ENCODE measurements at places on chromosomes 5 and 9.

- peak; percentile 4 for DNase-seq
Measured at GRCh38 chr9:79763671-79764285, 192.0 kb downstream of the TLE4 start.

GRCh38 chr5:135140446-135141204, 106.6 kb upstream of the PITX1 start:
- peak; percentile 25 for DNase-seq

- peak; percentile 56 for DNase-seq
Measured at GRCh38 chr5:139711067-139711905, 63.1 kb downstream of the CXXC5 start.

DNA sequence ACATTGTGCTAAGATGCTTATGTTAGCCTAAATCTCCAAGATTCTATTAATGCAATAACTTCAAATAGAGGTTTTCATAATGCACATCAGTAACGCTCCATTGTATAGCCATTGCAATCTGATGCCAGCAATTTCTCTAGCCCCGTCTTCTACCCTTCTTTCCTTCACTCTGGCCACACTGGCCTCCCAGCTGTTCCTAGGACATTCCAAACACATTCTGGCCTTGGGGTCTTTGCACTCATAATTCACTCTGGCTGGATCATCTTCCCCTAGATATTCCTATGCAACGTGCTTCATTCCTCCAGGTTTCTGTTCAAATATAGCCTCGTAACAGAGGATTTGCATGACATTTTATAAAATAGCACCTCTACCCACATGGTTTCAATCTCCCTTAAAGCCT, 23.3 kb downstream of the FAM81B start:
- no peak for DNase-seq

DNA sequence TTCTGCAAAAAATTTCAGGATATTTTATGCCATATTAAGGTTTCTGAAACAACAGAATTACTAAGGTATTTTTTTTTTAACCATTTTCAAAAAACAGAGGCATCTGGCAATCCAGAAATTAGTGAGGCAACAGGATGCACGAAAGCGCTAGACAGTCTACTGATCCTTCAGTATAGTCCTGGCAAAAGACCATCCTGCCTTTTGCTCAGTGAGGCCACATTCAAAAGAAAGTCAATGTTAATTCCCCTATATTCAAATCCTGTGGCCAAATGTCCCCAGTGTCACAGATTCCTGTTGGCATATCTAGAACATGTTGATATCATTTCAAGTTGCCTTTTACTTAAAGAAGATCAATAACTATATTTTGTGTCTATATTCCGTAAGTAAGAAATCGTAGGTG, 13.1 kb upstream of the NFIB start:
- no peak for DNase-seq

DNA sequence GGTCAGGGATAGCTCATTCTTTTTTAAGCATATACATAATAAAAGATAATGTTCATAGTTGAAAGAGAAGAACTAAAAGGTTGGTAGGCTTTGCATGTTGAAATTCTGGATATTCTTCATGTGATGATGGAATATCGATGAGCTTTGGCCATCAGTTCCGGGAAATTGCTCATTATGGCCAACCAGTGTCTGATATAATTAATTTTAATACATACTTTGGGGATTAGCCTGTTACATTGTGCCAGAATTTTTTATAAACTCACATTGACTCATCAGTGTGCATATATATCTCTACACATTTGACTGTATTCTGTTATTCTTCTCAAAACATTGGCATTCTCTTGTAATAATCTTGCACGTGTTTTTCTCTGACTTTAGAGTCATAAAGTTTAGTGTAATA, 84.3 kb downstream of the NNT start:
- no peak for DNase-seq

- DNase-seq, result no peak
Measured at GRCh38 chr9:133924453-133924852, 67.7 kb downstream of the VAV2 start.

- DNase-seq, result peak; percentile 39
Measured at GRCh38 chr9:117135501-117136098, 279.3 kb downstream of the ASTN2 start.

DNA sequence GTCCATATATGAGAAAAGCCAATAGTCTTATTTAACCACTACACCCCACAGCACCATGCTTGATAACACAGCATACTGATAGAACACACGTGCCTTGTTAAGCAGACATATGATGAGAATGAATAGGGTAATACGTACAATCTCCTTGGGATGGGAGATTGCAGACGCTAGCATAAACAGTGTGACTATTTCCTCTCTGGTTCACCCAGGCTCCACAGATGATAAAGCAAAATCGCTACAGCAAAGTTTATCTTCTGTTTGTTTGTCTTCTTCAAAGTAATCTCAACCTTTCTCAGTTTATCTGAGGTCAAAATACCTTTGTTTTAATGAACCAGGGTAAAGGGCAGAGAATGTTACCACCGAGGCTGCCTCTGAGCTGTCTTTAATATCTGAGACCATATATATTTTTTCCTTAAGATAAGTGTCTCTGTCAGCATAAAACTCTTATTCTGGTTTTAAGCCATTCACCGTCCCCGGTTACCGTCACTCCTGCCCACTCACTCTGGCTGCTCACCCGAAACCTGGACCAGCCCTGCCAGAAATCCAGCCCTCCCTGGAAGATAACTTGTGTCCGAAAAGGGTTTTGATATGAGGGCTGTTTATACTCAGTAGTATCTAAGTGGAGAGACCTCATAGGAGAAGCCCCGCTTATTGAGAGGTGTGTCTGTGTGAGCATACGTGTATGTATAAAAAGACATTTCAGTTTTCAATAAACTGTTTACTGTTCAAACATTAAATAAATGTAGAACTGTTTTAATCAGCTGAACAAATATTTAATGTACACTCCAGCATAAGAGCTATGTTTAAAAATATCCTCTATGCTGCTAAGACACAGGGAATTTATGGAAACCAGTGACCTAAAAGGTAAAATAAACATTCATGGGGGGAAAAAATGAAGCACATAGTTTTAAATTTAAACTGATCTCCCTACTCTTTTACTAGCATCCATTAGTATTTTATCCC, 465.4 kb downstream of the RASEF start:
- DNase-seq, result no peak

- no peak for DNase-seq
Measured at GRCh38 chr9:138103849-138104206, 226.2 kb downstream of the CACNA1B start.

GRCh38 chr5:125377141-125377540, 630.7 kb upstream of the ZNF608 start:
- DNase-seq, result no peak

DNA sequence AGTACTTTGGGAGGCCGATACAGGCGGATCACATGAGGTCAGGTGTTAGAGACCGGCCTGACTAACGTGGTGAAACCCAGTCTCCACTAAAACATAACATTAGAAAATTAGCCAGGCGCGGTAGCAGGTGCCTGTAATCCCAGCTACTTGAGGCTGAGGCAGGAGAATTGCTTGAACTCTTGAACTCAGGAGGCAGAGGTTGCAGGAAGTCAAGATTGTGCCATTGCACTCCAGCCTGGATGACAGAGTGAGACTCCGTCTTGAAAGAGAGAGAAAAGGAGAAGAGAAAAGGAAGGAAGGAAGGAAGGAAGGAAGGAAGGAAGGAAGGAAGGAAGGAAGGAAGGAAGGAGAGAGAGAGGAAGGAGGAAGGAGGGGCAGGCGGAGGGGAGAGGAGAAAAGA, 45.1 kb downstream of the MYO10 start:
- DNase-seq, result no peak

GRCh38 chr9:135857371-135857786, 50.0 kb downstream of the CAMSAP1 start:
- no peak for DNase-seq

GRCh38 chr5:180640611-180640860, 8.9 kb downstream of the FLT4 start:
- no peak for DNase-seq

- DNase-seq, result no peak
Measured at GRCh38 chr5:152274224-152274623, 130.9 kb downstream of the NMUR2 start.

GRCh38 chr5:112533362-112533761, 114.3 kb upstream of the EPB41L4A start:
- DNase-seq, result no peak

DNA sequence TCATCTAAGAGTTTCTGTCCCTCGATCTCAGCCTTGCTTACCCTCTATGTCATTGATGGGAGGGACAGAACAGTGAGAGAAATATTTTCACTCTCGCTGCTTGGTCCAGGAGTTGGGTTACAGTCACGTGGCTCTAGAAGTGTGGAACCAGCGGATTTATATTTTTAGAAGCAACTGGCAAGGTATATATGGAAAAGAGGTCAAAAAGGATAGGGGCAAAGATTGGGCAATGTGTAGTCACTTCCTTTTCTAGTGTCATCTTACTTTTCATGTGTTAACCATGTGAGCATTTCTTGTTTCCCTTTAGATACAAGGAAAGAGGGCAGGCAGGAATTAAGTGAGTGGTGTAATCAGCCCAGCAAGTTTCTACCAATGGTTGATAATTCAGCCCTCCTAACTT, 111.5 kb upstream of the ZNF366 start:
- peak; percentile 28 for DNase-seq

GRCh38 chr9:108645520-108645919, 210.3 kb downstream of the ACTL7B start:
- DNase-seq, result no peak

DNA sequence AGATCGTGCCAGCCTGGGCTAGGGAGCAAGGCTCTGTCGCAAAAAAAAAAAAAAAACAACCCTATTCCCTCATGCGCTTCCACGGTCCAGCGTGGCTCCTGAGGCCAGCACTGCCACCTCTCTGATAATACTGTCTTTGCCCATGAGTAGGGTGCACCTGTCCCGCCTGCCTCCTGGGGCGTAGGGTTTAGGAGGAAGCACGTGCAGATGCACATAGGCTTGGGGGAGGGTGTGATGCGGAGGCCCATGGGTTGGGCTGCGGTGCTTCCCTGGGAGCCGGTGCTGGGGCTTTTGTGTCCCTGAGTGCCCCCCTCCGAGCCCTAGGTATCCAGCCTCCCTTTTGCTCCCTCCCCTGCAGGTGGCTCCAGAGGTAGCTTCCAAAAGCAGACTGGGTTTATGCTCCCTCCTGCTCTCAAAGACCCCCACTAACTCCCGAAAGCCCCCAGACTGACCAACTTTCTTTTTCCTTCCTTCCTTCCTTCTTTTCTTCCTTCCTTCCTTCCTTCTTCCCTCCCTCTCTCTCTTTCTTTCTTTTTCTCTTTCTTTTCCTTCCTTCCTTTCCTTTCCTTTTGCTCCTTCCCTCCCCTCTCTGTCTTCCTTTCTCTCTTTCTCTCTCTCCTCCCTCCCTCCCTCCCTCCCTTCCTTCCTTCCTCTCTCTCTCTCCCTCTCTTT, 12.8 kb downstream of the FGFR4 start:
- DNase-seq, result no peak

DNA sequence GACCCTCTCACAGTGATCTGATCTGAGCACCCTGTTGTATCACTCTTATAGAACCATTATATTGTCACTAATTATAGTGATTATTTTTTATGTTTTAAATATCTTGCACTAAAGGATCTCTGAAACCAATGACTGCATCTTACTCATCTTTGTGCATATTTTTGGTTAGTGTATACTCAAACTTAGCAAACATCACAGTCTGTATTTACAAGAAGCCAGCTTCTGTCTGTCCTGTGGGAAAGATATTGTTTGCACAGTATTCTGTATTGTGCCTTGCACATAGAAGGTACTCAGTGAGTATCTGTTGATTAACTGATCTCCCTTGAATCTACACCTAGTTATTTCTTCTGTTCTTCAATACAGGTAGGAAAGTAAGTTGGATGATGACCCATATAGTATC, 131.5 kb downstream of the PAM start:
- DNase-seq, result no peak

DNA sequence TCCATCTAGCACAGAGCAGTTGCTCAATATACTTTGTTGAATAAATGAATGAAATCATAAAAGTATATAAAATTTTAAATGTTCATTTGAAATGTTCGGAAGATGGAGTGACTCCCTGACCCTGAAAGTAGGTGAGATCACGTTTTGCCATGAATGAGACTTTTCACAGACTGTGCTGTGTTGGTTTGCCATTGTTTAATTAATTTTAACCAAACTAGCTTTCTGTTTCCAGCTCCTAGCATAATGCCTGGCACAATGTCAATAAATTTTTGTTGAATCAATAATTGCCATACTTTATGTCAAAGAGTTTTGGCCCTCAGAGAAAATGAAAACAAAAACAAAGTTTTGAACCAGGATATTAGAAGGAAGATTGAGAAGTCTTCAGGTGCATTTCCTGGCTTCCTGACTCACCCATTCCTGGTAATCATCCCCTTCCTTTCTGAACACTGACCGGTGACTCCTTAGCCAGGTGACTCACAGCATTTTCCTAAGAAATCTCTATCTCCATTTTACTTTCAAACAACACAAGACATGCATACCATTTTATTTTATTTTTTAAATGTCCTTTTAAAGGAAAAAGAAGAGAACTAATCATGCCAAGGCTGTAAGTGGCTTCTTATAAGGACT, 15.1 kb downstream of the SLC28A3 start:
- DNase-seq, result no peak

GRCh38 chr9:2966565-2967300, 122.8 kb upstream of the PUM3 start:
- DNase-seq, result no peak

DNA sequence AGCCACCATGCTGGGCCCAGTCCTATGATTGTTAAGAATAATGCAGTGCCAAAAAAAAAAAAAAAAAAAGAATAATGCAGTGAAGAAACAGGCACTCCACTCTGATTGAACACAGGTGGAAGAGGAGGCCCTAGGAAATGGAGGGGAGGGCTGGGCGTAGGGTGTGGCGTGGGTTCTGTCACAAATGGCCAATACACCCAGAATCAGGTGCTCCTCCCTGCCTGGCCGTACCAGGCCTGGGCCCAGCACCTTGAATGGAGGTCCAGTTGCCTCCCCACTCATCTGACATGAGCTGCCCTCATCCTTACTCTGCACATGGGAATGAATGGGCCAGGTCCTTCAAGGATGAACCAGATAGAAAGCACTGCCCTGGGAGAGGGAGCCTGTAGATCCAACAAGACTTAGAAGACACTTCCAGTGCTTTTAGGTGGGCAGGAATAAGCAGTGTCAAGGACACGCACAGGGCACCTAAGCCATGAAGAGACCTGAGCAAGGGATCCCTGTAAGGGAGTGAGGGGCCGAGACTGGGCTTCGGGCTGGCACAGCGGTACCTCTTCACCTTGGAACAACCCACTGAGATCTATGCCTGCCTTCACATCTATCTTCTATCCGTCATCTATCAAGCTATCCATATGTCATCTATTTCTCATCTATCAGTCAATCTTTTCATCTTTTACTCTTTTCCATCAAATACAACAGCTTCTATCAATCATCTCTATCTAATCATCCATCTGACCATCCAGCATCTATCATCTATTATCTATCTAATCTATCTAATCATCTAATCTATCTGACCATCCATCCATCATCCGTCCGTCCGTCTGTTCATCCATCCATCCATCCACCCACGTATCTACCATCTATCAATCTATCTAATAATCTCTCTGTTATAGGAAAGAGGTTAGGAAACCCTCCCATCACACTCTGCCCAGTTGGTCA, 15.9 kb downstream of the NINJ1 start:
- DNase-seq, result no peak

GRCh38 chr9:85605905-85606304, 135.8 kb downstream of the AGTPBP1 start:
- DNase-seq, result no peak

GRCh38 chr5:66356011-66356565, 212.0 kb downstream of the SREK1 start:
- DNase-seq, result no peak
